ENCODE measurements at places on chromosomes 4 and X.

- peak; percentile 83 for DNase-seq
These were observed 29.0 kb downstream of the HAND2 start for GRCh38 chr4:173500841-173501591.

DNA sequence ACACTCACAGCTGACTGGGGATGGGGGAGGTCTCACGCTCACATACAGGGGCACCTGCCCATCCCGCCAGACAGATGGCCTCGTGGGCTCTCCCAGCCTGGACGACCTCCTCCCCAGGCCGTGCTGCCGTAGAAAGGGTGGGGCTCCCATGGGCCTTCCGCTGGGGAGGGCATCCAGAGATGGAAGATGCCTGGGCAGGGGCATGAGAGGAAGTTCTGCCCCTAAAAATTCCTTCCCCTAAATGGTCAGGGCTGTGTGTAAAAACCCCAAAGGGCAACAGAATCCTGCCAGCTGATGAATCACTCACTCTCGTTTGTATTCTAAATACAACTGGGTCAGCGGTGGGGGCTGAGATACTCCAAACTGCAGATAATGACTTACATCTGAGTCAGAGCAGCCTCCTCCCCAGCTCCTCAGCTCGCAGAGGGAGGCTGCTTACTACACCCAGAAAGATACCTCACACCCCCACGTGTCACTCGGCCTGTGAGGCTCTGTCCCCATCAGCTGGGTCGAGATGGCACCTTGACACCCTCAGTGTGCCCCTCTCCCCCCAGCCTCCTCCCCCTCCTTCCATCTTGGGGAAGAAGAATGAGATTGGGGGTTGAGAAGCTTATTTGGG, 10.1 kb downstream of the WDR1 start:
- peak; percentile 90 for DNase-seq

DNA sequence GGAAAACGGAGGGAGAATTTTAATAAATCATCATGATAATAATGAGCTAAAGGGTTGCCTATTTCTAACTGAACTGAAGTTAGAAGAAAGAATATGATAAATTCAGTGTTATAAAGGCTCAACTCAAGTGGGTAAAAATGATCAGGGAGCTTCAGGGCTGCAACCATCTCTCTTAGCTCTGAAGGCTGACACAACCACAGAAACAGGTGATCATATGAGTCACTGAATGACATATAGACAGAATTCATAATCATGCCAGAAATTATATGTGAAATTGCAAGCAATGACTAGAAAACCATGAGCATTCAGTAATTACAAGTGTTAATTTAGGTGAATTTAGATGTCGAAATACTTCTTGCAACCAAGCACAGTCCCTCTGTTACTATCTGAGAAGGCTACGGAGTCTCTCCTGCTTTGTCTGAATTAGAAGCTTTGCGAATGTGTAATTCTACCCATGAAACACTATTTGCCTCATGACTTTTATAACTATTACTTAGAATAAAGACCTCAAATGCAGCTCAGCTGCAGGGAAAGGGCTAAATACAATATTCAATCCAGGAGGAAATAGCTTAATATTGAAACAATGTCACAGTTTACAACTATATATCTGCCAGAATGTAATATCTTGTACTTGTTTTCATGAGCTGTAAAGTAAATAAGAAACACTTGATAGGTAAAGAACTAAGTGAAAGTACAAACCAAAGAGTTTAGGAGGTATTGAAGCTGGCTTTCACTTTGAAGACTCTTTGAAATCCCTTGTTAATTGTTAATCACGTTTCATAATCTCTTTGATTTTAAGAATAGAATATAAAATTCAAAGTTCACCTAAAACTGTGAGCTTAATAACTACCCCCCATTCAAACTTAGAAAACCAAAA, 1972.6 kb downstream of the ARAP2 start:
- DNase-seq = no peak

GRCh38 chrX:109685656-109686078, 47.4 kb downstream of the ACSL4 start:
- no peak for DNase-seq

DNA sequence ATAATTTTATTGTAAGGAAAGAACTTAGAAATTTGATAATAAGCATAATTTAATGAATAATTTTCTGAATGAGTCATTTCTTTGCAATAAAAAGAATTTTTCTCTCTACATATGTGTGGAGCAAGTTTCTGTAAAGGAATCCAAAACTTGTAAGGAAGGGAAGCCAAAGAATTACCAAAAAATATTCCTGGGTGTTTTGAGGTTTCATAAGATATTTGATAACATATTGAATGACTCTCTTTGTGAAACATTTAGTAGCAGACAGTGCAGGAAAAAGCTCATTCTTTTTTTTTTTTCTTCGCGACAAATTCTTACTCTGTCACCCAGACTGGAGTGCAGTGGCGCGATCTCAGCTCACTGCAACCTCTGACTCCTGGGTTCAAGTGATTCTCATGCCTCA, 469.0 kb upstream of the MAGEB2 start:
- DNase-seq = no peak

DNA sequence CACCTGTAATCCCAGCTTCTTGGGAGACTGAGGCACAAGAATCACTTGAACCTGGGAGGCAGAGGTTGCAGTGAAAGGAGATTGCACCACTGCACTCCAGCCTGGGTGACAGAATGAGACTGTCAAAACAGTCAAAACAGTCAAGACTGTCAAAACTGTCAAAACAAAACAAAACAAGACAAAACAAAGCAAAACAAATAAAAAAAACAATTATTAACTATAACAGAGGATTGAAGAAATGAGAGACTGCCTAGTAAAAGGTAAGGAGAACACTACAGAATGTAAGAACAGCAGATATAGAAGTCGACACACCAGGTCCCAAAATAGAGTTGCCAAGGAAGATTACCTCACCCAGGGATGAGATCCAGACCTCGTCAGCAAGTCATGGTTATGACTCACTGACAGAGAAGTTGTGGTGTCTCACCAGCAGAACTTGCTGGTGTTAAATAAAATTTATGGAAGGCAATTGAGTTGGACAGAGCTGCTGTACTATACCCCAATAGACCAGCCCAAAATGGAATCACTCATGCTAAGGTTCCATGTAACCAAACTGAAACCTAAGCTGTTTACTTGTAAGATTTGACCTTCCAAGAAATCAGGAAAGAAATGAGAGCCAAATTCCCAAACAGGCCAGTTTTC, 32.1 kb upstream of the GK start:
- DNase-seq = no peak

- DNase-seq = no peak
These were observed 194.8 kb upstream of the FAT1 start for GRCh38 chr4:186918466-186918865.

DNA sequence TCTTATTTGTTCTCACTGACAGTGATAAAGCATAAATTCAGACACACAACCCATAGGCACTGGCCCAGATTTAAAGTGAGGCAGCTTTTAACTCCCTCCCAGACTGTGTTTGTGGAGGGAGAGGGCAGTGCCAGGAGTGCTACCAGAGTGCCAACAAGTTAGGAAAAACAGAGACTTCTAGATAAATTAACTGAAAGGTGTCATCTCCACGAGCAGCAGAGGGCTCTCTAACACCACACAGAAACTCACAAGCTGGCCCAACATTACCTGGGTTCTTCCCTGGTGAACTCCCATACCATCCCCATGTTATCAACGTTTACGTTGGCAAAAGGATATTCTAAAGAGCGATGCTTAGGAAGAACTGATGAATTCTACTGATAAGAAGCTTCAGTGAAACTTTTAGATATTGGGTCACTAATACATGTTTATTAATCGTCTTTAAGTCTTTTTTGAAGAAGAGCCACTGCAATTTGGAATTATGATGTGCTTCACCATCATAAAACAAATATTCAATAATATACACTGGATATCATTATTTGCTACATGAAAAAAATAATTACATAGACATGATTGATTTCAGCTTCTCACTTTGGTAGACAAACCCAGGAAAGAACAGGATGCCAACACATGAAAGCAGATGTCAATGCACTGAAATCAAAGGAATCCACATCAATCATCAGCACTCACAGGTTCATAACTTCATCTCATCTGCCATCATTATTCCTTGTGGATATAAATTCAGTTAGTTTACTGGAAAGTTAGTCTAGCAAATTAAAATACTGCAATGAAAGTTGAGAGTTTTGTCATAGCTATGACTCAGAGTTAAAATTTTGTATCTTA, 121.2 kb upstream of the NAP1L5 start:
- DNase-seq = no peak

GRCh38 chrX:100642290-100642689, 1.7 kb upstream of the SRPX2 start:
- DNase-seq = no peak

DNA sequence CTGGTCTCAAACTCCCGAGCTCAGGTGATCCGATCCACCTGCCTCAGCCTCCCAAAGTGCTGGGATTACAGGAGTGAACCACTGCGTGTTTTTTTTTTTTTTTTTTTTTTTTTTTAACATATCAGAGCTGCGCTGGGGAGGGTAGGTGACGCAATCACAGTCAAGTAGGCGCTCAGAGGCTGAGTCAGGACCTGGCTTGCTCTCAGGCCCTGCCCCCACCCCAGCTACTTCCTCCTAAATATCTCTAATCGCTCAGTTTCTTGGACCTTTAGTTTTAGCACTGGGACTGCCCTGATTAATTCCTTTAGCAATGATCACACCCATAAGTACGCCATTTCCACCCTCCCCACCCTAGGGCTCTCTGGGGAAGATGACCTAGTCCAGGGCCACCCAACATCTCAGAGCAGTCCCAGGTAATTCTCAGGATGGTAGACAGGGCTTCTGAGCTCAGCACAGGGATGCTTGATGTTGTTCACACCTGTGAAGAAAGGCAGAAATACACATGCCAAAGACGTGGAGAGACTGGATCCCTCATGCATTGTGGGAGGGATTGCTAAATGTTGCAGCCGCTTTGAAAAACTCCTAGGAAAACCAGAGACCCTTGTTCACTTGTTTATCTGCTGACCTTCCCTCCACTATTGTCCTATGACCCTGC, 50.2 kb downstream of the DDX3X start:
- no peak for DNase-seq

DNA sequence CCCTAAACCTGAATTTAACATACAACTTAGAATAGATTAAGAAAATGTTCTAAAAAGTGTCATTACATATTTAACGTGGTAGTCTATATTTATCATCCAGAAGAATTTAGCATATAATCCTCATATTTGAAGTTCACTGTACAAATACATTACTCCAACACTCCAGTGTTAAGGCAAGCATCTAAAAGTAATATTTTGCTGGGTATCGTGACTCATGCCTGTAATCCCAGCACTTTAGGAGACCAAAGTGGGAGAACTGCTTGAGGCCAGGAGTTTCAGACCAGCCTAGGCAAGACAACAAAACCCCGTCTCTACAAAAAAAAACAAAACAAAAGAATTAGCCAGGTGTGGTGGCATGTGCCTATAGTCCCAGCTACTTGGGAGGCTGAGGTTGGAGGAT, 24.8 kb downstream of the LRBA start:
- DNase-seq = no peak

- no peak for DNase-seq
These were observed 1.2 kb downstream of the SLC39A8 start for GRCh38 chr4:102343964-102344519.

DNA sequence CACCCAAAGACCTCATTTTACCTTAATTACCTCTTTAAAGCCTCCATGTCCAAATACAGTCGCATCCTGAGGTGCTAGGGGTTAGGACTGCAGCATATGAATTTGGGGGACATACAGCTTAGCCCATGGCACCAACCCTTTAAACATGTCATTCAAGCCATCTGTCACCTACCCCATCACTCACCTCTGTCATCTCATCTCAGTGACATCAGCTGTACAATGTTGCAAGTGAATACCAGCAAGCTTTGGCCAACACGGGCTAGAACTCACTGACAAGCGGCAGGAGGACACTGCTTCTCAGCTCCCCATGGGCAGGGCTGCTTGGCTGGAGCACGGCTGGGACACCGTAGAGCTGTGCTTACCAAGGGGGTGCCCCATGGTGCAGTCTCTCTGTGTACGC, 107.5 kb downstream of the STK32B start:
- peak; percentile 57 for DNase-seq

DNA sequence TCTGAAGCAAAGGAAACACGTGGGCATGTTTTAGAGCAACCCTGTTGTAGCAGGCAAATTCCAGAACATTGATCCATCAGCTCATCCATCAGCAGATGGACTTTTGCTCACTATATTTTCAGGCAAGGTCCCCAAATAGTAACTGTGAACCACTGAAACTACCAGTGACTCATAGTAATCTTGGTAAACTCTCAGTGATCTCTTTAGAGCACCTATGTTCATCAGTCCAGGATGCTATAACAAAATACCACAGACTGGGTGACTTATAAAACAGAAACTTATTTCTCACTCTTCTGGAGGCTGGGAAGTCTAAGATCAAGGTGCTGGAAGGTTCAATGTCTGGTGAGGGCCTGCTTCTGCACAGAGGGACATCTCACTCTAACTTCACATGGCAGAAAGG, 28.9 kb upstream of the BTC start:
- DNase-seq = no peak

DNA sequence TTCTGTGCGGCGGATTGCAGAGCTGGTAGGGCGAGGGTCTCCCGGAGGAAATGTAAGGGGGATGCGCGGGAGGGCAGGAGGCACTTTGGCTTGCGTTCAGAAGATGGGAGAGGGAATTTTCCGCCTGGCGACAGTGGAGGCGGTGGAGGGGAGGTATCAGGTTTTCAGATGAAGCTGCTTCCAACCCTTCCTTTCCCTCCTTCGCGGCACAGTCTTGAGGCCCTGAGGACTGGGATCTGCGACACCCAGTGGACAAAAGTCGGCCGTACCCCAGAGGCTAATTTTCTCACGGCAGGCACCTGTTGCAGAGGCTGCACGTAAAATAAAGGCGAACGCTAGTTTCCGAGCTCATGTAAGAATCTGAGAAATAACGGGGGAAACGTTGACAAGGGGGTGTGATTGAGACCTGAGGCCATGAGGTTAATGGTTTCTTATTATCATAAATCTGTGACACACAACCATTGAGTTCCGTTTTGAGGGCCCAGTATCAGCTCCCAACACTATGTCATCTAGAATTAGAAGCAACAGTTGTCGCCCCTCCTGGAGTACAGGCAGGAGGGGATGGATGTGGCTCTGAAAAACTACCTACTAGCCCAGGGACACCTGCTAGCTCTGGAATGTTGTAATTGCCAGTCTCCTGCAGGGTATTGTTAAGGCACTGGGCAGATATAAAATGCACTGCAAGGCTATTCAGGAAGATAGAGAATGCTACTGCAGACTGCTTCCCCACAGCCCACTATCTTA, 1.1 kb downstream of the ZCCHC18 start:
- no peak for DNase-seq

GRCh38 chrX:119516157-119516702, 48.0 kb downstream of the SLC25A5 start:
- DNase-seq = no peak

DNA sequence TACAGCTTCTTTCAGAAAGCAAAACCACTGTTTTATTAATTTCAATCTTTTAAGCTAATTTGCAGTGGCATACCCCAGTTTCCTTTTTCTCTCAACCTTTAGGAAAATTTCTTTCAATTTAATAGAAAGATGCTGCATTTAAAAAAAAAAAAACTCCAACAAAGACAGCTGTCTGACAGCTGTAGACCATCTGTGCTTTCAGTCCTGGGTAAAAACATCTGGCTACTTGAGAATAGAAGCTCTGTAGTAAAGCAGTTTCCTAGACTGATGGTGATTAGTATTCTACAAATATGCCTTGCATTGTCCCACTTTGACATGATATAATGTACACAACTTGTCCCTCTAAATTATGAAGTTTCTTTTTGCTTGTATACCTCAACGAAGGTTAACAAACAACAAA, 197.8 kb downstream of the EDA start:
- no peak for DNase-seq
